Islet precursor cell (in vitro differentiated cells): ENCODE measurements at places on chromosomes 7 and 10.

DNA sequence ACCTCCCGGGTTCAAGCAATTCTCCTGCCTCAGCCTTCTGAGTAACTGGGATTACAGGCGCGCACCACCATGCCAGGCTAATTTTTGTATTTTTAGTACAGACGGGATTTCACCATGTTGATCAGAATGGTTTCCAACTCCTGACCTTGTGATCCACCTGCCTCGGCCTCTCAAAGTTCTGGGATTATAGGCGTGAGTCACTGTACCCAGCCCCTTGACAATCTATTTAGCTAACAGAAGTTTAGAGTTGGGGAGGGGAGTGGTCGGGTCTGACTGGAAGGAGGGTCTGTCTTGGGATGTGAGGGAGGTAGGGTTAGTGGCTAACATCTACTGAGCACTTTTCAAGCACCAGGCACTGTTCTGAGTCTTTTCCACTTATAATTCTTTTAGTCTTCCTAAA, 27.0 kb upstream of the ZCCHC24 start:
- DNase-seq, result no peak

DNA sequence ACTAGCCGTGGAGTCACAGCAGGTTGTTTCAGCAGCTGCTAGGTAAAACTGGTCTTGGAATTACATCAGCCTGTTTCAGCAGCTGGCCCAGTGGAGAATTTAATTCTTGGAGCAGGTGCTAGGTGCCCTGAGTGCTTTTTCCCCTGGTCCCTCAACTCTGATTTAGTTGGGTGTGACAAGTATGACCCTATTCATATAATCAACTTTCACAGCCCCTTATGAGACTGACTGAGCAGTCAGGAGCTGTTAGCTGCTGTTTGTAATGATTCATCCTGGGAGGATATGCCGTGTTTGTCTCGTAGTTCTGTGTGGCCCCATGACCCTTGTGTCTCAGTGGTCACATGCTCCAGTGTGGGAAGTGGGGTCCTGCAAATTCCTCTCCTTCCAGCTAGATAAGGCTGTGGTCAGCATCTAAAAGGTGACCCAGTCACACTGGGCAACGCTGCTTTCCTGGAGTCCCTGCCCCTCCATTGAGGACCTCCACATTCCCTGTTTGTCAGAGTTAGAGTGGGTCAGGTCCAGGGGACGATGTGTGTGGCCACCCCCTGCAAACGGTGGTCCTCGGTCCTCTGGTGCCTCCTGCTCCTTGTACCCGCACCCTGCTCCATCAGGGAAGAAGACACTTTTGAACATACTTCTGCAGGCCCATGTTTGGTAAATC, 28.3 kb downstream of the TBATA start:
- no peak for DNase-seq

- peak; percentile 71 for DNase-seq
Measured at GRCh38 chr7:66013938-66014337, 31.9 kb upstream of the GUSB start.

GRCh38 chr7:130875901-130876300, 141.9 kb upstream of the KLF14 start:
- DNase-seq, result no peak

DNA sequence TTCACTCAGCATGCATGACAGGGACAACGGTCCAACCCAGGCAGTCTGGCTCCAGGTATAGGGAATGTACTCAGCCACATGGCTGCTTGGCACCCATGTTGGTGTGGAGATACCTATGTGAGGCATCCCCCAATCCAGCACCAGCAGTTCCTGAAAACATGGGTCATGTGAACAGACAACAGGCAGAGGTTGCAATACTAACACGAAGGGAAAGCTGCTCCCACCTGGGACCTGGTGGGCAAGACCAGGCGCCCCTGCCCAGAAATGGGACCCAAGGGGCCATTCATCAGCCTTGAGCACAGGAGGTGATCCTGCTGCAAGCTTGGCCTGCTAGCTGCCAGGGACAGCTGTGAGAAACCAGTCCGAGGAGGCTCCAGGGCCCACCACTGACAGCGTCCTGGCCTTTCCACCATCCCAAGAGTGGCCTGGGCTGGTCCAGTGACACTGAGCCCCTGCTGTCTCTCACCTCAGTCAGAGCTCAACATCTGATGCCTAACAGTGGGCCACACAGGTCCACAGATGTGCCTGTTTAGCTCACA, 142.3 kb downstream of the ARHGAP22 start:
- DNase-seq, result peak; percentile 46

- no peak for DNase-seq
Measured at GRCh38 chr7:11750191-11750590, 81.8 kb downstream of the THSD7A start.

DNA sequence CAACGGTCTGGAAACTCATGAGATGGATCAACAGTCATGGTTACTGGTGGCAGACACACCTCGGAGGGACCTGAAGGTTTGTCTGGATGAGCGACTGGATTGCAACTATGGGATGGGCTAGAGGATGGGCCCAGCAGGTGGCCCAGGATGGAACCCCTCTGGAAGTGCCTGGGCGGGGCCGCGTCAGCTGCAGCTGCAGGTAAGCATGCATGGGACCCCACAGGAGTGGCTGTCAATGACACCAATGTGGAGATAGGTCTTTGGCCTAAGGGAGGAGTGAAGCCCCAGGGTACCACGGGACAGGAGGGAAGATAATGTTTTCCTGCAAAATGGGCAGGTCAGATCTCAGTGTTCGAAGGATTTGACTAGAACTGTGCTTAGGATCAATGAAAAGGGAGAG, 103.4 kb downstream of the LANCL2 start:
- DNase-seq, result no peak

DNA sequence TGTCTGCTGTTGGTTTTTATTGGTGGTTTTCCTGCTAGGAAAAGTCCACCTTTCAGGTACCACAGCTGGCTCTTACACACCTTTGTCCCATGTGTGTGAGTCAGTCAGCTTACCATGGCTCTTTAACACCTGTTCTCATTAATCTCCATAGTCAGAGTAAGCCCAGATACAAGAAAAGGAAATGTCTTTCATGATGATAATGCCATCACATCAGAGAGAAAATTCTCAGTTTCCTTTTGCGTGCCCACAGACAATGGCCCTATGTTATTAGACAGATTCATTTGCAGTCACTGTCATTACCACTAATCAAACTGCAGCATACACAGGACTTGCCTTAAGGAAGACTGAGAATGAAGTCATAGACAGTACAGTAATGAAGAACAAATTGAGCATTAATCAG, 1583.6 kb upstream of the LRRTM3 start:
- DNase-seq, result no peak

DNA sequence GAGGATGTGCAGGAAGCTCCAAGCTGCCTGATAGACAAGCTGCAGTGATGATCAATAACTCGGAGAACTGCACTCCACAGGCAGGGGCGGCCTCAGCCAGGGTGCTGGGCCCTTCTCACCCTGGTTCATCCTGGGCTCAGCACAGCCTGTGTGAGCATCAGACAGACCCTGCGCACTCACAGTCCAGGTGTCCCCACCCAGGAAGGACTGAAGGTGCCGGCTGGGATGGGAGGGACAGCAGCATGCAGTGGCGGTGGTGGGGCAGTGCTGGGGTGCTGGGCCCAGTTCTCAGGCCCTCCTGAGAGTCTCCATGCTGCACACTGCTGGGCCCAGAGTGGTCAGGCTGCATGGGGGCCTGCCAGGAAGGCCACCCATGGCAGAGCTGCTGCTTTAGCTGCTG, 74.1 kb downstream of the ITIH5 start:
- DNase-seq, result peak; percentile 57

GRCh38 chr7:105210721-105211205, 178.0 kb downstream of the SRPK2 start:
- DNase-seq, result no peak

- DNase-seq, result no peak
Measured at GRCh38 chr10:16777473-16778370, 39.5 kb downstream of the RSU1 start.

- no peak for DNase-seq
Measured at GRCh38 chr10:61634746-61635145, 28.0 kb upstream of the CABCOCO1 start.

DNA sequence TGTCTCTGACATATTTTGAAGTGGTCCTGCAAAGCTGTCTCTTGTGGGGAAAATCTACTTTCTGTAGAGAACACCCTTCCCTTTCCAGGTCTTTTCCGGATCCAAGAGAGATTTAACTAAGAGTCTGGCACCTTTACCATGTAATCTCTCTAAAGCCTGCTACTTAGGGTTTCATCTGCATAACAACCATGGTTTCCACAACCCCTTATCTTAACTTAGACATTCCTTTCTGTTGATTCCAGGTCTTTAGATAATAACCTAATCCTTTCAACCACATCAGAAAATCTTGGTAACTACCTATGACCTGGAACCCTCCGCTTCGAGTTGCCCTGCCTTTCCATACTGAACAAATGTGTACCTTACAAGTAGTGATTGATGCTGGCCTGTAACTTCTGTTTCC, 243.6 kb upstream of the PTER start:
- no peak for DNase-seq

GRCh38 chr7:105940109-105940508, 23.0 kb upstream of the CDHR3 start:
- DNase-seq, result peak; percentile 81

DNA sequence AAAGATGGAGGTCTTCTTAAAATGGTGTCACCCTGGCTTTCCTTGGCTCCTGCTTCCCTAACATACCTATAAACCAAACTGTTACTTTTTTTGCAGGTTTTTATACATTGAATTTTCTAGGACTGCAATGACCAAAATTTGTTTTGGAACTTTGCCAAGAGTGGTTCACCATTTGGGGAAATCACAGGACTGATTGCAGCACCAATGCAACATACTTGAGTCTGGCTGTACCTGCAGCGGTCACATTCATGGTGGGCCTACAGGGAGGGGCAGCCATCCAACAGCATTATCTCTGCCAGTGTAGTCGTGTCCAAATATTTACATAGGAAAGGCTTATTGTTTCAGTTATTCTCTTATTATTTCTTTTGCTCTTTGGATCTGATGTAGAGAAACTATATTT, 69.0 kb downstream of the HACD1 start:
- DNase-seq, result no peak

DNA sequence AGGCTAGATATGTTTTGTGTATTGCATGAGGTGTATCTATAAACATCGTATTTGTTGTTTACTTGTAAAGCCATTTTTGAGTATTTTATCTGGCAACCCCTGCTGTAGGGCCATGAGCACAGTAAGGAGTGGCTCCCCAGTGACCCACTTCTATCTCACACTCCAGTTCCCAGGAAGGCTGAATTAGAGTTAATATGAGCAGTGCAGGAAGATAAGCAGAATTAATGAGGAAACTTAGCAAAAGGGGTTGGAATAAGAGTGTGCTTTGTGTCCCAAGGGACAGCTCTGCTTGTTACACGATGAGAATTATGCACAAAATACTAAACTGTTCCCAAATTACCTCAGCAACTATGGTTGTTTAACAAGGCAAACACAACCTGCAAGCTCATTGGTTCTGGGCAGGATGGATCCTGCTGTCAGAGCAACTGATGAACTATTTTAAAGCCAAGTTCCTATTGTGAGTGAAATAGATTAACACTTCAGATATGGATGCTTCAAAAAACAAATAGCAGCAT, 1005.8 kb downstream of the NRG3 start:
- DNase-seq, result no peak

DNA sequence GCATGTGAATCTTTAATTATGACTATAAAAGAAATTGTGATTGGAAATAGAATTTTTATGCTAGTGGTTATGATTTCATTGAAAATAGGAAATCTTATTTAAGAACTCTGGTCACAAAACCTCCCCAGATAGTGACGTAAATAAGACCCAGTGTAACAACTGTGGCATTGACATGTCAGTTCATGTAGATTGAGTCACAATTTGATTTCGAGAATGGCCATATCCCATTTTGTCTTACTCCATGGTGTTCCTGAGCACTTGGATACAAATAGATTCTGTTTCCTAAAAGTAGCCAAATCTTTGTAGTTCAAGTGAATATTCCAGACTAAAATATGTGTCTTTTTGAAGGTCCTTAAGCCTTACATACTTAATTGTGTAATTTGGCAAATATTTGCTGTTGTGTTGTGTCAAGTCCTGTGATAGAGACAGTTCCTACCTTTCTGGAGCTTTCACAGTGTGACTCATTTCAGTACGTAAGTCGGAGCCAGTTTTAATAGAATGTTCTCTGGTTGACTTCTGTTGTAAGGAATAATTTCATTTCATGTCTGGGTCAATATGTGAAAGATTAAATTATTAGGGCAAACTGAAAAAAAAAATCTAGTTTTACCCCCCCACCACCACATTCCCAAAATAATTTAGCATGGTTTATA, 37.1 kb upstream of the TOMM7 start:
- DNase-seq, result peak; percentile 4

GRCh38 chr10:112844681-112845544, 105.1 kb upstream of the TCF7L2 start:
- DNase-seq, result no peak
